ENCODE measurements at places on chromosomes 1 and 21.

GRCh38 chr1:68570871-68571270, 74.0 kb upstream of the DEPDC1 start:
- DNase-seq = peak; percentile 4

- DNase-seq = no peak
These were observed 26.7 kb upstream of the DUSP10 start for GRCh38 chr1:221768444-221769066.

DNA sequence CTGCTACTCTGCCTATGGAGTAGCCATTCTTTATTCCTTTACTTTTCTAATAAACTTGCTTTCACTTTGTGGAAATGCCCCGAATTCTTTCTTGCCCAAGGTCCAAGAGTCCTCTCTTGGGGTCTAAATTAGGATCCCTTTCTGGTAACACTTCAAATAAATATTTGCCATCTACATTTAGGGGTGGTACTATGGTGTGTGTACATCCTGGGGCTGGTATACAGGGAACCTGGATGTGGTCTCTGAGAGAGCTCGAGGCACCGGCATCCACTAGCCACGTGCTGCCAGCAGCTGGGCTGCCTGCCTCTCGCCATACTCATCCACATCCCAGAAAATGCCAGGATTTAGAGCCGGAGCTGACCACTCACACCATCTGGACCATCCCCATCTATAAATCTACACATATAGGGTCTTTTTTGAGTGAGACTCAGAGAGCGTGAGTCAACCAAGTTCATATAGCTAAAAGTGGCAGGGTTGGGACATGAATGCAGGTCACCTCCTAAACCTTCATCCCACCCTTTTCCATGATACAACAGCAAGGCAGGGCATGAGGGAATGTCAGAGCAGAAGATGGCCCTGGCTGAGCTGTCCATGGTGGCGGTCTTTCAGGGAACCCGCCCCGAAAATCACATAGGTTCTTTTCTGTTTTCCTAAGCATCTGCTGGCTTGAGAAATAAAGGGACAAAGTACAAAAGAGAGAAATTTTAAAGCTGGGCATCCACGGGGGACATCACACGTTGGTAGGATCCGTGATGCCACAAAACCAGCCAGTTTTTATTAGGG, 76.6 kb upstream of the F3 start:
- no peak for DNase-seq

DNA sequence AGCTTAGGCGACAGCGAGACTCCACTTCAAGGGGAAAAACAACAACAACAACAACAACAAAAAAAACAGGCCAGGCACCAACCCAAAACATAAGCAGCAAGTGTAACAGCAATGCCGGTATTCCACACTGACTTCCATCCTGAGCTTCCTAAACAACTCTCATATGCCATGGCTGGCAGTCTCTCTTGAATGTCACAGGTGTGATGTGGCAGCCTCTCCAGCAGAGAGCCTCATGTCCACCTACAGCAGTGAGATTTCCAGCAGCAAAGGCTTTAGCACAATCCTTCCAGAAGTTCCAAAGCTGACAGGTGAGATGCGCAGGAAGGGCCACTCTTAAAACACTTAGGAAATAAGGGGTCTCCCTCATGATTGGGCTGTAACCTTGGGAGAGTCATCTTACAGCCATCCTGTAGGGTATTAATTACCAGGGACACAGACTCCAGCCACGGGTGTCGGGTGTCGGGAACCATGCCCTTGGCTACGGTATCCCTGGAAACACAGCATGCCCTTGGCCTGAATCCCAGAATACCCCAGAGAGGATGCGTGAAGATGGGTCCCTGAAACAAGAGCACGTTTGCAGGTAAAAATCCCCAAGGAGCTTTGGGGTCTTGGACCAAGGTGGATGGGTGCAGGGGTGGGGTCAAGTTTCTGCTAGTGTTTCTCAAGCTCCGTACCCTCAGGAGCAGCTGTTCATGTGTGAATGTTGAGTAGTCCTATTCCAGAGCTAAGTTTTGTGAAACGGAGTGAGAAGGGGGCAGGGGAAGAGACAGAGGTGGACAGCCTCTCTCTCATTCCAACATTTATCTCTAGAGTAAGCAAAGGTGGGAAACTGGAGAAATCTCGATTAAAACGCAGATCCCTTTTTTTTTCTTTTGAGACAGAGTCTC, 31.4 kb downstream of the CLSTN1 start:
- peak; percentile 16 for DNase-seq

DNA sequence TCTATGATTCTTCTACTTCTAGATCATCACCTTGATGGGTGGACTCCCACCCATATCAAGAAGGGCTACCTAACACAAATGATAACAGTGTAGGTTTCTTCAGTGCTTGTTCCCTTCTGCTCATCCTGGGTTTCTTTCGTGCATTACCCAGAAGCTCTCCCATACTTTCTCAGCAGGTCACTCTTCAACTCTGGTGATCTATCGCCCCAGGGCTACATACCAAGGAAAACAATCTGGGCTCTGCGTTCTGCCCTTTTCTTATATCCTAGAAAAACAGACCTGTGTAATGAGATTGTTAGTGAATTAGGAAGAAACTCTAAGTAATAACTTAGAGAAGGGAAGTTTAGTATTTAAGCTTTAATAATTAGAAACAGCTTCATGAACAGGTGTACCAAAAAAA, 370.6 kb upstream of the SPAG17 start:
- DNase-seq = no peak

- DNase-seq = no peak
These were observed 1058.1 kb upstream of the TMPRSS15 start for GRCh38 chr21:19461481-19462205.

- DNase-seq = peak; percentile 33
These were observed 7.9 kb downstream of the LYST start for GRCh38 chr1:235858766-235859165.

GRCh38 chr1:176811511-176812288, 348.7 kb downstream of the PAPPA2 start:
- no peak for DNase-seq

GRCh38 chr1:216325336-216325735, 97.9 kb downstream of the USH2A start:
- no peak for DNase-seq

- DNase-seq = peak; percentile 25
These were observed 187.7 kb downstream of the TNFSF18 start for GRCh38 chr1:172863031-172863430.

DNA sequence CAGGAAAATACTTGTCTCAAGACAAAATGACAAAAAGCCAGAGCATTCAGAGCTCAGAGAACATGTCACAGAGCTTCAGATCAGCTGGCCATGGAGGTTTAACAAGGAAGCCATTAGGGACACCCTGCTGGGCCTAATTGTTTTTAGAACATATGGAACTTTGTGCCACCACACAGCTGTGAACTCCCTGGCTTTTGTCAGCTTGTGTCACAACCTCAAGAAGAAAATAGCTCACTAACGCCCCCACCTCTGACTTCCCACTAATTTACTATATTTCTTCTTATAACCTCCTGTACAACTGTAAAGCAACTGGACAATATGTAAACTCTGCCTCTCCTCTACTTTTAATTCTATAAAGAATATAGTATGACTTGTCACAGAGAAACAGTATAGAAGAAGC, 21.0 kb upstream of the TDRD10 start:
- no peak for DNase-seq

DNA sequence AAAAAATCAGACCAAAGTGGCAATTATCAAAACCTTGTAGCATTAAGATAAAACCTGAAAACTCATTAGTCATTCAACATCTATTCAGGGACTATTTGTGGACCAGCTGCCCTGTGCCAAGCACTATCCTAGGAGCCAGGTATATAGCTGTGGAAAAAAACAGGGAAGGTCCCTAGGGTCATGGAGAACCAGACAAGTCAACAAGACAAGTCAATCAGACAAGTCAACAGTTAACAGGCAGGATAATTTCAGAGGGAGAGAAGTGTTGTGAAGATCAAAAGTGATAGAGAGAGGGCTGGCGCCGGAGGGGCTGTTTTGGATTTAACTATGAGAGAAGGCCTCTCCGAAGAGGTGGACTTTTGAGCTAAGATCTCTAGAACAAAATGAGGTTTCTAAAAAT, 3.3 kb upstream of the ATP1A4 start:
- DNase-seq = no peak

DNA sequence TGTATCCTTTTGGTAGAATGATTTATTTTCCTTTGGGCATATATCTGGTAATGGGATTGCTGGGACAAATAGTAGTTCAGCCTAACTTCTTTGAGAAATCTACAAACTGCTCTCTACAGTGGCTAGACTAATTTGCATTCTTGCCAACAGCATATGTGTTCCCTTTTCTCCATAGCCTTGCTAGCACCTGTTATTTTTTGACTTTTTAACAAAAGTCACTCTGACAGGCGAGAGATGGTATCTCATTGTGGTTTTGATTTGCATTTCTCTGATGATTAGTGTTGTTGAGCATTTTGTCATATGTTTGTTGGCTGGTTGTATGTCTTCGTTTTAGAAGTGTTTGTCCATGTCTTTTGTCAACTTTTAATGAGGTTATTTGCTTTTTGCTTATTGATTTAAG, 99.8 kb downstream of the UCK2 start:
- no peak for DNase-seq
